Sigmoid colon (tissue), 7 donors: ENCODE measurements at places on chromosomes 16 and 17. TPM values are rescaled to one million over a fixed set of nuclear protein-coding genes. Genes with fewer than 3 reads are reported as not detected.

Gene ZNF785
- total RNA-seq, result 7.8 TPM

Gene LPCAT2
- 9.2 TPM for total RNA-seq

Gene HNF1B
- not detected for total RNA-seq

DNA sequence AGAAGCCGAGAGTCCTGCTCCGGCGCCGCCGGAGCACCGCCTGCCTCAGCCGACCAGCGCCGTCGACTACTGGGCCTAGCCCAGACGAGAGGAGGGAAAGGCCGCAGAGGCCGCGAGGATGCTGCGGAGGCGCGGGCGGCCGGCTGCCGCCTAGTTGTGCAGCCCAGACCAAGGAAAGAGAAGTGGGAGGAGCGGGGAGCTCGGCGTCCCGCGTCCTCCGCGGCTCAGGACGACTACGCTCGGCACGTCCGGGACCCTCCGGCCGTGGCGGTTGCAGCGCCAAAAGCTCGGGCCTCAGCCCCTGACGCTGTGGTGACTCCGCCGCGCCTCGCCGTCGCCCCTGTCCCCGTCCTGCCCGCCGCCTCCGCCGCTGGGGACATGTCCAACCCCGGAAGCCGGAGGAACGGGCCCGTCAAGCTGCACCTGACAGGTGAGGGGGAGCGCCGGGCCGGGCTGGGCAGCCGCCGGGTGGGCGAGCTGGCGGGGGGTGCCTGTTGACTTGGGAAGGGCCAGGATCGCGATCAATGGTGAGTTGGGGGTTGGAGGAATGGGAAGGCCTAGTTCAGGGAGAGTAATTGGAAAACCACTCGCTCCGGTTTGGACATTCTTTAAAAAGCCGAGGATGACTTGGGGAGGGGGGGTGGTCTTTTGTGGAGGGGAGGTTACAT, 37.7 kb downstream of the RNF135 start:
- DNase-seq, result peak; percentile 73

GRCh38 chr17:4535667-4536258, 19.4 kb downstream of the MYBBP1A start:
- DNase-seq, result no peak

- no peak for DNase-seq
Observed at GRCh38 chr17:29289852-29290251, 4.1 kb downstream of the NUFIP2 start.

Gene CES5A
- total RNA-seq, result not detected

GRCh38 chr17:79073016-79073705, 1.5 kb upstream of the ENGASE start:
- peak; percentile 37 for DNase-seq

Gene LRRC37A
- 1.8 TPM for total RNA-seq

DNA sequence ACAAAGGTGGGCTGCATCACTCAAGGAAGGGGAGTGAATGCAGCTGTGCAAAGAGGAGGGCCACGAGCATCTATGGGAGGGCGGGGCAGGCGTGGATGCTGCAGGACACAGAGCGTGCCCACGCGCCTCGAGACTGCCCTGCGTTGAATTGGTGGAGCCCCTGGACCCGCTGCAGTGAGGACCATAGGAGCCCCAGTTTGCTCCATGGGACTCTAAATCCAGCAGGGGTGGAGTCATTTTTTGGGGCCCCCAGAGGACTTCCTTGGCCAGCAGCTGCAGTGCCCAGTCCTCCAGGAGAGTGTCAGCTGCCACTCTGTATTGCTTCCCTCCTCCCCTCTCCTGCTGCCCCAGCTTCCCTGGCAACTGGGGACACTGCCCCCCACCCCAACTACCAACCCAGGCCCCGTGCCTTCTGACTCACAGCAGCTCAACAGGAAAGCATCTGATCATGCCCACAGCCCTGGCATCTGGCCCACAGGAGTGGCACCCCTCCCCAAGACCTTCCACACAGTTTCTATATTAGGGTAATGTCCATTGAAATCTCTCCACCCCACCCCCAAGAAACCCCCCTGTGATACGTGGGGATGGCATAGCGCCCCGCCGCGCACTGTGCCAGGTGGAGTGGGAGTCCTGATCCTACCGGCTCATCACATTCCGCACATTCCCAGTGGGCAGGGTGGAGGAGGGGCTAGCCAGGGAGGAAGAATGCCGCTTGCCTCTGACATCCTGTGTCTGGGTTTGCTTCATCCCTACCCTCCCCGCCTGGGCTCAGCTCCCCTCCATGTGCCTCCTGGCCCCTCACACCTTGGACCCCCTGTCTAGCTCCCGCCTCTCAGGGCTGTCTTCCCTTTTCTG, 27.8 kb upstream of the ITGA3 start:
- no peak for DNase-seq

DNA sequence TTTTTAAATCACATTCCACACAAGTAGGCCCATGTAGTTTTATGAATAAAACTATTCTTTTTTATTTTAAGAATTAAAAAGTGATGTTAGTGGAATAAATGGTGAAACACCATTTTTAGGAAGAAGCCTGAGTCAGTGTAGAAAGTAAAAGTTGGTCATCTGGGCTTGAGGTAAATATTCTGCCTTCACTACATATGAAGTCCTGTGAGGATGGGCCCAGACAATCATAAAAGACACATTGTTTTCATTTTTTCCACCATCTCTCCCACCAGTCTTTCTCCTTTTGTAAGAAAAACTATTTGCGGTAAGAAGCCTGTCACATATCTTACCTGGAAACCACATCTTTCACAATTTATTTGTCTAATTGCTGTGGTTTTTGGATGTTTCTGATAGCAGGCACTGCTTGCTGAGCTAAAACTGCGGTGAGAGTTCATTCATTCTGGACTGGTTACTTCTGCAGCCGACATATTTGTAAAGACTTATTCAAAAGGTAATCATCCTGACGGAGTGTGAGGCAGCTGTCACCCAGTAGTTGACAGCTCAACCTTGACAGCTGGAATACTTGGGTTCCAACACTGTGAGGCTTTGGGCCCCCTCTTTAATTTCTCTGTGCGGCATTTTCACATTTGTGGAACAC, 10.6 kb upstream of the RFFL start:
- no peak for DNase-seq
